ENCODE measurements at places on chromosomes 6 and 20.

DNA sequence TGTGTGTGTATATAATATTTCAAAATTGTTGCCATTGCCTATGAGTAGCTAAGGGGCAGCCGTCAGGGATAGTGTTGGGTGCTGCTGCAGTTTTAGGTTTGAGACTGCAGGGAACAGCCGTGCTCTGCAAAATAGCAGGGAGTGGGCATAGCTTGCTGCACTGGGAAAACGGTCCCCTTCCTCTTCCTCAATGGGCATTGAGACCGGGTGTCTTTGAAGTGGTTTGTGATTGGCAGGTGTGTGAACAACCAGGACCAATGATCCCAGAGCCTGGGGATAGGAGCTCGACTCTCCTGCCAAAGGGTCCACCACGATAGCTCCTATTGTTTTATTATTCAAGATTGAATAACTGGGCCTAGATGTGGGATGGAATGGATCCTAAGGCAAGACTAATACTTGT is 5.1 kb upstream of the EBF4 start:
- no peak for DNase-seq

- DNase-seq = peak; percentile 99
Observed at GRCh38 chr20:62652041-62652893, 10.0 kb downstream of the SLCO4A1 start.

GRCh38 chr6:473356-473755 is 81.8 kb downstream of the IRF4 start:
- DNase-seq = no peak

- DNase-seq = peak; percentile 11
Observed at GRCh38 chr20:24497851-24498250, 28.4 kb downstream of the SYNDIG1 start.

DNA sequence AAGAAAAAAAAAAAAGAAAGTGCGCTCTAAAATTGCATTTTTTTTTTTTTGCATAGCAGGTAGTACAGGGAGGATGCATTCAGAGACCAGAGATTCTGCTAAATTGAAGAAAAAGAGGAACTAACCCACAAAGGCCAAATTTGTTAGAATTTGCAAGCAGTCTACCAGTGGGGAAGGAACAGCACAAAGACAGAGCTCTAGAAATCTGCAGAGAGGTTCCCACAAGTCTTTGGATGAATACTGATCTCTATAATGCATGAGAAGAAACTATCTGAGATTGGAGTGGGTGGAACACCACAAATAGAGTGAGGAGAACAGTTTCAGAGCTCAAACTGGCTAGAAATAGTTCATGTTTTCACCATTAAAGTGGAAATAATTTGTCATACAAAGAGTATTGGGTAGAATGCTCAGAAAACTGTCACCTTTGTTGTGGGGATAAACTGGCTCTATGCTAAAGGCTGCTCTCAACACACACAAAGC is 79.6 kb upstream of the AHI1 start:
- no peak for DNase-seq

- no peak for DNase-seq
Observed at GRCh38 chr6:113171882-113172281, 685.3 kb upstream of the MARCKS start.

GRCh38 chr6:13593103-13593502 is 18.7 kb downstream of the SIRT5 start:
- DNase-seq = no peak

DNA sequence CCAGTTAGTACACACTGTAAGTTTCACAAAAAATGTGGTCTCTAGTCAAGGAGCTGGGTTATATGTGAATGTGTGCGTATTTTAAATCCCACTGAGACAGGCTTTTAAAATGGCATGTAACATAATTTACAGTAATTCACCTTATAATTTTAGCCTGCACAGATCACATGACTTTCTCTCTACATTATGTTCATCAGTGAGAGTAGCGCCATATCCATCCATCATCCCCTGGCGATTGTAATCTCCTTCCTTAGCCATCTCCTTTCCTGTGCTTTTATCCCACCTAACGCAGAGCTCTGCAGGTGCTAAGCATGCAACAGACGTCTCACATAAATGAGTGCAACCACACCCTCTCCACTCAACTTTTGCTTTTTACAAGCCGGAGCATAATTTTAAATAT is 210.8 kb downstream of the TBC1D7 start:
- DNase-seq = no peak

DNA sequence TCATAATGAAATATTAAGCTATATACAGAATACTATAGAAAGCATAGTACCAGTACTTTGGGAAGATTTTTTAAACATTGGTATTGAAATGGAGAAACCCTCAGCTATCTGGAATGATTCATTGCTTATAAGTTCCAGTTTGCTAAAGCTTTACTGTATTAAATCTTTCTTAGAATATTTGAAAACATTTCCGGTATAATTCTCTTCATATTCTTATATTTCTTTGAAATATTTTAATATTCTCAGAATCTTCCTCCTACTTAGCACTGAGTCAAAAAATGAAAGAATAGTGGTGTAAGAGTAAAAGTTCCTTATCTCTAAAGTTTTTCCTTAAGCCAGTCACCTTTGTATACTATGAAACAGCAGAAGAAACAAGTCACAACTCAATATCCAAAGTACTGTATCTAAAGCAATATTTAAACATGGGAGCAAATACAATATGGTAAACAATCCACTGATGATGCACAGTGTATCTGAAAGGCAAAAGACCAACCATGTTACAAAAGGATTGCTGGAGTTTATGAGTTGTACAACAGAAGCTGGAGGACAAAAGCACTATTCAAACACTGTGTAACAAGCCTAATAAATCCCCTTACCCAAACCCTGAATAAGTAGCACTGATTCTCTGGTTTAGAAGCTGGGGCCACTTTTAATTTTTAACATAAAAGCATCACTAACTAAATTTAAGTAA is 102.1 kb downstream of the PRDM1 start:
- no peak for DNase-seq

DNA sequence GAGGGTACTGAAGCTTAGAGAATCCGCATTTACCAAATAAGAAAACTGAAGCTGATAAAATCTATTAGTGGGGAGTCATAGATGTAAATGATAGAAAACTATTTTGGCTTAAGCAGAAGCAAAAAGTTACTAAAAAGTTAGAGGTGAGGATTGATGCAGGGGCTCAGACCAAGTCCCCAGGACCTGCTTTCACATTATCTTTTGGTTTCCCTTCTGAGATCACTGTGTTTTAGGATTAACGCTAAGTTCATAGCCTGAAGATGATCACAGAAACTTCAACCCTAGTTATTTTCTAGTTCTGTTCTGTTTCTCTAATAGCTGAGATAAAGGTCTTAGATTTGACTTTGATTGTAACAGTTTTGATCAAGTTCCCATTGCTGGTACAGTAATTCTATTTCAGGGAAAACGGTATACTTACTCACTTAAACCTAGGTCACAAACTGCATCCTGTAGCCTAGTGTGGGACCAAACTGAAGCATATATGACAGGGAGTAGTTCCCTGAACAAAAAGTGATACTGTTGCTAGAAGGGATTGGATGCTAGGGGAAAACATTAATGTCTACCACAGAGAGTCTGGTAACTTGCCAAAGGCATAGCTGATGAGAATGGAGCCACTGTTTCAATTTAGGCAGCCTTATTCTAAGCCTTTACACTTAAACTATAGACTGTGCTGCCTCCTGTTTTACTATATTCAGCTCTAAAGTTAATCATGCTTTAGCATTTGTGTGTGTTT is 13.1 kb downstream of the CYB5R4 start:
- DNase-seq = no peak

GRCh38 chr20:24619212-24619611 is 149.8 kb downstream of the SYNDIG1 start:
- no peak for DNase-seq
